ENCODE measurements at places on chromosomes 4 and X.

DNA sequence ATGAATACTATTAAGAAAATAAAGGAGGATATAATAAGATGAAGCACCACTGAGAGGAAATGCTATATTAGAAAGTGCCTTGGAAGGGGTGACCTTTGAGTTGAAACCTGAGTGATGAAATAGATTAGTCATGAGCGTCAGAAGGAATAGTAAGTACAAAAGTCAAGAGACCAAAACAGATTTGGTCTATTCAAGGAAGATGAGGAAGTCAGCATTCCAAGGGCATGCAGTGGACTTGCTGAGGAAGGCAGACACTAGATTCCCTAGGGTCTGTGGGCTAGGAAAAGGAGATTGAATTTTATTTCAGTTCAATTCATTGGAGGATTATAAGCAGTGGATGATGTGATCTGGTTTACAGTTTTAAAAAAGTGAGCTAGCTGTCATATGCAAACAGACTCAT, 73.0 kb upstream of the WDFY3 start:
- no peak for DNase-seq

DNA sequence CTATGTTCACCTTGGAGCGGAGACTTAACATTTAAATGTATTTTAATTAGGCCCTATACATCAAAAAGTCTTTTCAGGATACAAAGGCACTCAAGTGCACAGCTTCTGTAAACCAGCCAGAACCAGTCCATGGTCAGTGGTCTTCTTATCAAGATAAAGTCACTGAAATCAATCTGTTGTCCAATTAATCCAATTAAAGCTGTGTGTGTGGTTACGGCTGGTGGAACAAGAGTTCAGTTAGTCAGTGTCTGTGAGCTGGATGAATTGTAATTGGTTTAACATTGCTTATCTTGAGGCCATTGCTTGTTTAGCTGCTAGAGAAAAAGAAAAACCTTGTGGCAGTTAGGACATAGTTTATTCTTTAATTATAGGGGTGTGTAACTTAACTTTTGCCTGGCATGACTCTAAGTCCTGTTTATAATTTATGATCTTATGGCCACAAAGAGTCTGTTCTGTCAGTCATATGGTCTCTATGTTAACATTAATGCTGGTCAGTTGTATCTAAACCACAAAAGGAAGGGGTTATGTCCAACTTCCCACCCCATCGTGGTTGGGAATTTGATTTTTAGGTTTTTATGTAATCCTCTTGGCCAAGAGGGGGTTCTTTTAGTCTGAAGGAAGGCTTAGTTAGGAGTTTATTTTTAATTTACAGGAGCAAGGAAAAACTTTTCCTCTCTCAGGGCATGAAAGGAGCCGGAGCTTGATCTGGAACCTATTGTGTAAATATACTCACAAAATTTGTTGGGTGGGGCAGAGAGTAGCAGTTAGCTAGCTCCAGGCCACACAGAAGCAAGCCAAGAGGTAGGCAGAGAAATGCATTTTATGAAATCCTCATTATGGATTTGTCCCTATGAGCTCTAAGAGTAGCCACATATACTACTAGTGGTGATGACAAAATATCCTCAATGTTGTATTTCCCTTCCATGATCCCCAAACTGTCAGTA, 665.7 kb upstream of the ACTRT1 start:
- no peak for DNase-seq

GRCh38 chr4:71827826-71828225, 43.9 kb upstream of the GC start:
- no peak for DNase-seq

DNA sequence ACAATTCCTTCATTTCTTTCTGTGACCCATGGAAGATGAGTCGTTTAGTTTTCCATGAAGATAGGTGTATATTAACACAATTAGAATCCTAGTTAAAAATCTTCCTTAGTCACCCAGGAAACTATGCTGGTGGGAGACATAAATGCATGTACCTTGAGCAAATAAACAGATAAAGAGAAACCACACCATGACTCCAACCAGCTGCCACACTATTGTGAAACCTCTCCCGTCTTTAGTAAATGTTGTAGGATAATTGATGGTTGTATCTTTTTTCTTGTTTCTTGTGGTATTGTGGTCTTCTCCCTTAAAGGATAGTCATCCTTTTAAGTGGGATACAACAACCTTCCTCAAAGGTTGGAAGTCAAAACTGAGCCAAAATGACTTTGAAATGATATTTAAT, 103.8 kb upstream of the LEF1 start:
- DNase-seq: no peak

DNA sequence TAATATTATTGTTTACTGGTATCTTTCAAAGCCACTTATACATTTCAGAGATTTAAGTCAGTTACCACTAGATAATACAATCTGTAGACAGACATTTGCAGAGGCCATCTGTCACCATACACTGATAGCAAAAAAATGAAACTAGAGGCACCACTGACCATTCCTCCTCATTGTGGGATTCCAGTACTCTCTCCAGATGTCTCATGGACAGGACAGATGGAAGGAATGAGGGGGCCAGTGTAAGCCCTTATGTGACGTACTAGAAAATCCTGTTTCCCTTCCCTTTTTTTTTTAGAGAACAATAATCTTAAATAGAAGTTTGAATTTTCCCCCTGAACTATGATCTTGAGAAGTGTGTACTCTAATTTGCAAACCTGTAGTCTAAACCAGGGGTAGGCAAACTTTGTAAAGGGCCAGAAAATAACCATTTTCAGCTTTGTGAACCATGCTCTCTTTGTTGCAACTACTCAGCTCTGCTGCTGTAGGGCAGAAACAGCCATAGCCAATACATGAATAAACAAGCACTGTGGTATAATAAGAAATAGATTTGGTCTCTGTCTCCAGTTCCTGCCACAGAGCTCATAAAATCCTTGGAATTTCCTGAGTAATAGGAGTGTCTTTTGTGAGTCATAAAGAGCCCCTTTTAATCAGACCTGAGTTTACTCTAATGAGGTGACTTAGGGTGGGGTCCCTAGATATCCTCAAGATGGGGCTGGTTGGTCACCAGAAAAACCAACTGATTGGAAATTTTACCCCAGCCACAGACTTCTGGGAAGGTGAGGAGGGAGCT, 90.4 kb downstream of the MOSPD2 start:
- no peak for DNase-seq

- DNase-seq: no peak
Measured at GRCh38 chr4:8754634-8755589, 116.7 kb downstream of the HMX1 start.

DNA sequence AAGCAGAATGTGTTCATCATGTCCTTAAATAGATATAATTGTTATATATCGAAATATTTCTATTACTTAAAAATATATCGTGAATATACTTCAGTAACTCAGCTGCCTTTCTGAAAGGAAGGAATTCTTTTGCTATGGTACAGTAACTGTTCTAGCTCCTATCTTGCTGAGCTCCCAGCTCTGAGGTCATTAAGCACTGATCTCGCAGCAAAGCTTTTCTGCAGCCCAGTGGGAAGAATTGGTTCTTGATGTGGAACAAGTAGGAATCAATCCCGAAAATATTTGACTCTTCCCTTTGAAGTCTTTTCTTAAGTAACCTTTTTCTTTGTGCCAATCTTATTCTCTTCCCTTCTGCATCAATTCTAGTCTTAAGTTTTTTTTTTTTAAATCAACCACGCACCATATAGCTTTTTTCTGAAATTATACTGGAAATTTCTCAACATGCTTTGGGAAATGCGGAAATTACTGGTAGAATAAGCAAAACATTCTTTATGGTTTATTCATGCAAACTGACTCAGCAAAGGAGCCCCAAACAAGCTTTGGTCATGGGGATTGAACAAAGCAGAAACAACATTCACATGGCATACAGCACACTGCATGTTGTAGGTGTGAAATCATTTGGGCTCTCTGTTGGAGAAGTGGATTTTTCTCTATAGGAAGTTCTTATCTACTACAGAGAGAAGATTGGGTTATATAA, 428.9 kb upstream of the GNPDA2 start:
- DNase-seq: no peak

- no peak for DNase-seq
Measured at GRCh38 chrX:124190440-124190839, 142.0 kb upstream of the TEX13D start.

GRCh38 chr4:87973283-87974169, 2.0 kb upstream of the SPP1 start:
- peak; percentile 70 for DNase-seq

DNA sequence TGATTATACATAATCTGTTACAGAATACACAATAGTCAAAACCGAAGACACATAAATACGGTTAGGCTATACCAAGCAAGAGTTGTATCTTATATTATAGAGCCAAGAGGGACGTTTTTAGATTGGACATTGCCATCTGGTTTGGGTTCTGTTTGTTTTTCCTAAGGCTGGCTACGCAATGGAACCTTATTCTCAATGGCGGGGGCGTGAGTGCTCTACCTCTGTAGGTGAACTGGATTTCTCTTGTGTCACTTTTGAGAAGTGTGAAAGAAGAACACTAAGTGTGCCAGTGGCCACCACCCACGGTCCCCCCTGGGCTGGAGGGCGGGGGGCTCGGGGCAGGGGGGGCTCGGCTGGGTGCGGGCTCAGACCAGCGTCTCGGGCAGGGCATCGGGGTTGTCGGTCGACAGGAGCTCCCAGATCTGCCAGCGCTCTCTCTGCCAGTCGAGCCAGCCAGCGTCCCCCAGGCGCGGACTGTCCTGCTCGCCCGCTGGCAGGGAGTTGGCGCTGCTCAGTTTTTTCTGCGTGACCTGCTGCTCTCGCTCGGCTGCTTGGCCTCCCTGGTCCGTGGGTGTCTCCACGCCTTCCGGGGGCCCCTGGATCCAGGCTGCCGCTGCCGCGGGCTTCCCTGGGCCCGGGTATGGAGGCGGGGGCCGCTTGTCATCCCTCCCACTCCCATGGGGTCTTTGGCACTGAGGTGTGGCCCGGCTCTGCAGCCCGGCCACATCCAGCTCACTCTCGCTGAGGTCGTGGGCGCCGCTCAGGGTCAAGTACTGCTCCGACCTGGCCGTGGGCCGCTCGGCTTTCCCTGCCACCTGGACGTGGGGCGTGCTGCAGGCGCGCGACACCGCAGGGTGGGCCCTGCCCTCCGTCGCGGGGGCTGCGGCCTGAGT, 27.6 kb downstream of the HCCS start:
- no peak for DNase-seq

DNA sequence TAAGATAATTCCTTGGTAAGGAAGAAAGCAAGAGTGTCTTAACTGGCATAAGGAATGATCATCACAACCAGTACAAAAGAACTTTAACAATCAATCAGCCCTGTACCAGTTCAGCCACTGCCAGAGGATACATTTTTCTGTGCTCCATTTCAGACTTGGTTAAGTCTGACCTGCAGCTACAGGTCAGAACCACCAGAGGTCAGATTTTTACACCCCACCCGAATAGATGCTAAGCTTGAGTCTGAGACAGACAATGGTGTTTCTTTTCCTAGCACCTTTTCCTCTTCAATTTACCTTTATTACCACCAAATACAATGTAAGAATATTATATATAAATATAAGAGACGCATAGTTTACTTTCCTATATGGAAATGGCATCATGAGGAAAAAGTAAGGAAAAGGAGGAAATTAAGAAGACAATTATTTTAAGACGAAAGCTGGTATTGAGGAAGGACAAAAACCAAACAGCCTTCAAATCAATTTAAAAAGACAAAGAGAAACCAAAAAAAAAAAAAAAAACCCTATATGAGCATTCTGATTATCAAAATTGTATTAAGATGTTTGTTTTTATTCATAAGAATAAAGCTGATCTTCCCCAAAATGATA, 215.3 kb upstream of the TTC29 start:
- DNase-seq: peak; percentile 23

GRCh38 chrX:42673301-42673810, 104.6 kb downstream of the PPP1R2C start:
- no peak for DNase-seq

- DNase-seq: no peak
Measured at GRCh38 chr4:3344104-3344503, 51.3 kb downstream of the RGS12 start.

- no peak for DNase-seq
Measured at GRCh38 chrX:107522901-107523300, 73.4 kb downstream of the FRMPD3 start.

Data from head of caudate nucleus (tissue), 42 donors.